DND-41 (cell line): ENCODE measurements at places on chromosomes 5 and 9.
A peak's percentile ranks its signal among the peaks of the same experiment; 100 is the strongest.

- DNase-seq: no peak
- no peak overlapping the region for H3K4me3 ChIP-seq
- no peaks in the 10 kb centered on the region for H3K27me3 ChIP-seq
- no peak overlapping the region for H3K27ac ChIP-seq
Measured at GRCh38 chr5:66987126-66987525, 209.5 kb downstream of the CD180 start.

DNA sequence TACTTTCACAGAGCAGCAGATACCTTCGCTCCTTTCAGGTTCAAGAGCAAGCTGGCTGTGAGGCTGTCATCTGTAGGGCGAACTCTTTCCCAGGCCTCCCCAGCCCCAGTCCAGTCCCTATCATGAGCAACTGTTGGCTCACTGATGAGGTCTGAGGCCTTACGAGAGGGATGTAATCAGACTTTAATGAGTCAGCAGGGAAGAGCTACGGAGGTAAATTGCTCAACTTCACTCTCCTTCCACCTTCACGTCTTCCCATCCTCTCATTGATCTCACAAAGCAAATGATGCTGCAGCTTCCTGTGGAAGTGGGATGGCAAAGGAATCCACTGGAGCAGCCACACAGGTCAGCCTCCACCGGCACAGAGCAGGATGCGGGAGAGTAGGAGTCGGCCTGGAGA lies 130.7 kb upstream of the TBCA start:
- H3K27me3 ChIP-seq: no peaks in the 10 kb centered on the region
- DNase-seq: no peak
- no peaks in the 10 kb centered on the region for H3K4me1 ChIP-seq
- H3K36me3 ChIP-seq: no peaks in the 10 kb centered on the region
- no peak overlapping the region for H3K4me3 ChIP-seq

GRCh38 chr5:149605998-149606724 lies 24.9 kb downstream of the ARHGEF37 start:
- H3K36me3 ChIP-seq: no peaks in the 10 kb centered on the region
- no peaks in the 10 kb centered on the region for H3K27me3 ChIP-seq
- no peaks in the 10 kb centered on the region for H3K4me1 ChIP-seq
- DNase-seq: no peak
- H3K4me3 ChIP-seq: no peak overlapping the region

DNA sequence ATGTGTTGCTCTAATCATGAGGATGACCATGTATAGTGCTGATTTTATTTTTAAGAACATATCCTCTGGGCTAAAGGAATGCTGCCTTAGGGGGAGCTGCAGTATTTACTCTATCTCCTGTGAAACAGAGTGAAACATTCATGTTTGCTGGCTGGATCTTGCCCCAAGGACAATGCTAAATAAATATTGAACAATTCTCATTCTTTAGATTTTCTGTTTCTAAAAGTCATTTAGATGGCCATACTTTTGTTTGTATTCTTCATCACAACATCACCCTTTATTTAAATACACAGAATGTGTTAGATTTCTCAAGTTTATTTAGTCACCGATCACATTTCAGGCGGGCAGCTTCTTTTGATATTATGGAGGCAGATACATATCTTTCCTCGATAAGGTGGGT lies 103.3 kb downstream of the ARHGEF28 start:
- H3K27me3 ChIP-seq: peaks cover 10% of the 10 kb centered on the region
- no peak for DNase-seq
- no peaks in the 10 kb centered on the region for H3K36me3 ChIP-seq
- no peak overlapping the region for H3K4me3 ChIP-seq
- H3K4me1 ChIP-seq: no peaks in the 10 kb centered on the region

- no peak overlapping the region for H3K4me3 ChIP-seq
- no peaks in the 10 kb centered on the region for H3K27me3 ChIP-seq
- H3K4me1 ChIP-seq: no peaks in the 10 kb centered on the region
- H3K36me3 ChIP-seq: no peaks in the 10 kb centered on the region
Measured at GRCh38 chr9:4182831-4183230, 117.0 kb downstream of the GLIS3 start.

DNA sequence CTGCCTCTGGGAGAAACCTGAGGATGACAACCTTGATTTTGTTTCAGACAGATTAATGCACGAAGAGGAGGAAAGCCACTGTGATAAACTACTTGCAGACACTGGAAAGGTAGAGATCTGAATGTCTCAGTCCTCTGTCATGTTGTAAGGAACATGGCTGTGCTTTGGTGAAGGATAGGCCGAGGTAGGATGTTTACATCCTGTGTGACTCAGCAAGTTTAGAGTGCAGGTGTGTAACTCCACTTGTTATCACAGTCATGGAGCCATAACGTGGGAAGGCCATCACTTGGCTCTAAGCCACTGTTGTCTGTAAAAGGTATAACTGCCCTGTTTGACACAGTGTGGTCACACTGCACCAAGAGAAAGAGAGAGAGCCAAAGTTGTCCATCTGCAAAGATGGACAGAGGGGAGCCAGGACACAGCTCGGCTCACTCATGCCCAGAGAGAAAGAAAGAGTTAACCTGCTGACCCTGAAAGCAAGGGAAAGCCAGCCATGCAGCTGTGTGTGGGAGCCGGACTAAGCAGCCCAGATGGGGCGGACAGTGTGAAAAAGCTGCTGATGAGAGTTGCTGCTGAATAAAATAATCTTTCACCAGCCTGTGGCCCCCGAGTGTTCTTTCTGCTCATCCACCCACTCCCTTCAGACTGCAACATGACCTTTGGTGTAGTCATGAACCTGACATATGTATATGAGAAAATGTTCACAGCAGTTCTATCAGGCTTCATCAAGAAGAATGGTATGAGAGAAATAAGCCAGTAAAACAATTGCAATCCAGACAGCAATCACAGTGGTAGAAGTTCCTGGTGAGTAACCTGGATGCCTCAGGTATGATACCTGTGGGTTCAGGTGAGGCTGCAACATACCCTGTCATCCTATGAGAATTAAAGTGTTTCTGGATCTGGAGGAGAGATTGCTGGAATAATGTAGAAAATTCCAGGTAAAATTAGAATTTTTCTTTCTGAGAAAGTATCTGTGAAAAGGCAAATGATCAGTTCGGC lies 115.9 kb downstream of the TARS1 start:
- H3K4me1 ChIP-seq: no peaks in the 10 kb centered on the region
- H3K27ac ChIP-seq: no peak overlapping the region
- no peaks in the 10 kb centered on the region for H3K36me3 ChIP-seq

DNA sequence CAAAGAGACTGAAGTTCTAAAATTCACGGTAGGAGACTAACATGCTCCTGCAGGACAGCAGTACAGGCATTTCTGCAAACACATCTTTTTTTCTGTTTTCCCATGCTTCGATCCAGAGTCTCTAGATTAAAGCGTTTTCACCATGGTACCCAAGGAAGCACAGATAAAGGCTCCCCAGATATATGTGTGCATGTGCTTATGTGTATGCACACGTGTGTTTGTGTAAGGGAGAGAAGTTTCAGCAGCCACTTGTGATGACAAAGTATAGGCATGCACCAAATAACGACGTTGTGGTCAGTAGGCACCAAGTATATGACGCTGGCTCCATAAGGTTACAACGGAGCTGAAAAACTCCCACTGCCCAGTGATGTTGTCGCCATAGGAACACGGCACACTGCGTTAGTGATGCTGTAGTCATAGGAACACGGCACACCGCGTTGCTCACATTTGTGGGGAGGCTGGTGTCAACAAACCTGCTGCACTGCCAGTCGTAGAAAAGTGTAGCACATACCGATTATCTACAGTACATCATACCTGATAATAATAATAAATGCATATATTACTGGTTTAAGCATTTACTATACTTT lies 21.7 kb downstream of the MED10 start:
- H3K27ac ChIP-seq: no peak overlapping the region
- no peak for DNase-seq
- H3K36me3 ChIP-seq: no peaks in the 10 kb centered on the region
- H3K4me1 ChIP-seq: peaks cover 14% of the 10 kb centered on the region

- H3K4me1 ChIP-seq: 0 out of 2 replicates have a peak, but pooled peaks cover 5% of the 10 kb centered on the region
- no peaks in the 10 kb centered on the region for H3K36me3 ChIP-seq
- no peaks in the 10 kb centered on the region for H3K27me3 ChIP-seq
- H3K27ac ChIP-seq: no peak overlapping the region
Measured at GRCh38 chr5:53922508-53923498, 362.4 kb downstream of the NDUFS4 start.

GRCh38 chr5:141260458-141261237 lies 15.5 kb downstream of the PCDHB15 start:
- no peak for DNase-seq
- H3K36me3 ChIP-seq: no peaks in the 10 kb centered on the region
- H3K4me1 ChIP-seq: no peaks in the 10 kb centered on the region
- no peak overlapping the region for H3K4me3 ChIP-seq

DNA sequence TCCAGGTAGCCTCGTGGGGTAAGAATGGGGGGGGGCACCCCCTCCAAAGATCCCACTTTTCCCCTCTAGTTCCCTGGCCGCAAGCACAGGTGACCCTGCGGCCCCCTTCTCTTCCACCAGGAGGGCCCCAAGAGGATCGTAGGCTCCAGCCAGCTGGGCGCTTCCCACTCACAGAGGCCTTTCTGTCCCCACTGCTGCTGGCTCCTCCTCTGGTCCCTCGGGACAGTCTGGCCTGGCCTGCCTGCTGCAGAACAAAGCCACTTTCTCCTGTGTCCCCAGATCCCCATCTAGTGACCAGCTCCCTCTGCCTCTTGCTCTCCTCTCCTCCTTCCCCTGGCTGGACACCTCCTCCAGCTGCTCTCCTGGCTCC lies 534 bp upstream of the SAPCD2 start:
- H3K27me3 ChIP-seq: no peaks in the 10 kb centered on the region
- H3K4me3 ChIP-seq: peak overlapping the region; percentile 9; the same call in 1 of the 2 replicates
- peak overlapping the region; percentile 32 for H3K27ac ChIP-seq
- no peak for DNase-seq
- H3K4me1 ChIP-seq: peaks cover 37% of the 10 kb centered on the region
- peaks cover 8% of the 10 kb centered on the region for H3K36me3 ChIP-seq

GRCh38 chr5:107893642-107894041 lies 222.9 kb upstream of the EFNA5 start:
- H3K4me3 ChIP-seq: no peak overlapping the region
- H3K36me3 ChIP-seq: no peaks in the 10 kb centered on the region
- no peaks in the 10 kb centered on the region for H3K4me1 ChIP-seq
- no peak overlapping the region for H3K27ac ChIP-seq

GRCh38 chr9:129093602-129094386 lies 12.9 kb downstream of the DOLPP1 start:
- no peak for DNase-seq
- H3K4me1 ChIP-seq: no peaks in the 10 kb centered on the region
- H3K4me3 ChIP-seq: no peak overlapping the region

GRCh38 chr9:26301659-26302058 lies 590.9 kb downstream of the CAAP1 start:
- H3K27me3 ChIP-seq: no peaks in the 10 kb centered on the region
- H3K27ac ChIP-seq: no peak overlapping the region
- H3K4me1 ChIP-seq: no peaks in the 10 kb centered on the region

DNA sequence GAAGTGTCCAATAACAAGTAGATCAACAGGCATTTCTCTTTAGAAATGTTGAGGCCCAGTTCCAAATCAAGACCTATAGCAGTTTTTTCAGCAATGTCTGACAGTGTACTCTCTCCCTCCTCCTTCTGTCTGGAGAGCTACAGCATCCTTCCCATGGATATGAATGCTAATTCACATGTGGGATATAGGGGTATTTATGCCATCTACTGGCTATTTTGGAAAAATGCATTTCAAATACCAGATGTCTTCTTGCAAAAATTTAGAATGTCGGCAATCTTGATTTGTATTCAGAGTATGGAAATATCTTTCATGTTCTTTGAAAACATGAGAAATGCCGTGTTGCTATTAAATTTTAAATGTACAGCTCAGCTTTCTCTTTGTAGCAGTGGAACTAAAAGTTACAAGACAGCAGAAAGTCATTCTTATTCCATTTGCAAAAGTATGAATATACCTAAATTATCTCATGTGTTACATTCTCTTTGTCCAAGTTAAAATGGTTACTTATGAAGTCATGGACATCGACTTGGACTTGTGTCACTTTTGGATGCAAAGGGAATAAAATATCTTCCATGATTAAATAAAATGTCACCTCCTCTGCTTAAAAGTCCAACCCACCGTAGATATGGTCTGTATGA lies 647.8 kb downstream of the TAF11L14 start:
- no peak overlapping the region for H3K27ac ChIP-seq
- no peaks in the 10 kb centered on the region for H3K36me3 ChIP-seq
- H3K4me3 ChIP-seq: no peak overlapping the region
- H3K4me1 ChIP-seq: no peaks in the 10 kb centered on the region

DNA sequence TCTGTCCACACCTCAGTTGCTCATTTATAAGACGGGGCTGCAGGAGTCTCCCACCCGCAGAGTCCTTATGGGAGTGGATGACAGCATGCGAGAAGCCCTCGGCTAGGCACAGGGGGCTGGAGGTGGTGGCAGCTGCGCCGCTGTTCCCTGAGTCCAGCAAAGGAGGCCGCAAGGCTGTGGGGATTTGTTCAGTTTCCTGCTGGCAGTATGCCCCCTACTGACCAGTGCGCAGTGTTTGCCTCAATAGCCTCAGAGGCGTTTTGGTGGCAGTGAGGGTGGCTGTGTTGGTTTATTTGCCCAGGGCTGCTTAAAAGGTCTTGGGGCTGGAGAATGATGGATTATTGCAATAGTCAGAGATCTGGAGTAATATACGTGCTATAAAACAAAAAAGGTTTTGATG lies 176.3 kb upstream of the OTULINL start:
- no peak for DNase-seq
- H3K4me3 ChIP-seq: no peak overlapping the region
- H3K4me1 ChIP-seq: no peaks in the 10 kb centered on the region
- H3K36me3 ChIP-seq: no peaks in the 10 kb centered on the region
- no peak overlapping the region for H3K27ac ChIP-seq

- DNase-seq: no peak
- no peak overlapping the region for H3K27ac ChIP-seq
- H3K27me3 ChIP-seq: no peaks in the 10 kb centered on the region
Measured at GRCh38 chr9:22975951-22976350, 529.3 kb downstream of the DMRTA1 start.

GRCh38 chr5:14447958-14448911 lies 133.4 kb upstream of the OTULINL start:
- no peak for DNase-seq
- no peaks in the 10 kb centered on the region for H3K27me3 ChIP-seq
- no peak overlapping the region for H3K4me3 ChIP-seq
- H3K27ac ChIP-seq: no peak overlapping the region

GRCh38 chr9:132769906-132770769 lies 99.9 kb downstream of the GTF3C4 start:
- H3K36me3 ChIP-seq: no peaks in the 10 kb centered on the region
- no peaks in the 10 kb centered on the region for H3K27me3 ChIP-seq
- peak overlapping the region; percentile 81 for H3K27ac ChIP-seq
- peak overlapping the region; percentile 79 for H3K4me3 ChIP-seq
- peak; percentile 82 for DNase-seq
- H3K4me1 ChIP-seq: peaks cover 23% of the 10 kb centered on the region

- no peak for DNase-seq
- no peak overlapping the region for H3K27ac ChIP-seq
Measured at GRCh38 chr5:1840741-1841521, 39.7 kb downstream of the NDUFS6 start.

GRCh38 chr5:146586752-146587151 lies 70.8 kb upstream of the GPR151 start:
- no peaks in the 10 kb centered on the region for H3K4me1 ChIP-seq
- H3K4me3 ChIP-seq: no peak overlapping the region
- H3K27ac ChIP-seq: no peak overlapping the region
- no peak for DNase-seq
- H3K36me3 ChIP-seq: no peaks in the 10 kb centered on the region

- H3K27ac ChIP-seq: no peak overlapping the region
- H3K4me1 ChIP-seq: no peaks in the 10 kb centered on the region
- peaks cover 43% of the 10 kb centered on the region for H3K27me3 ChIP-seq
- no peaks in the 10 kb centered on the region for H3K36me3 ChIP-seq
- DNase-seq: no peak
- H3K4me3 ChIP-seq: no peak overlapping the region
Measured at GRCh38 chr5:141868541-141868940, 9.7 kb downstream of the PCDH1 start.
